ENCODE measurements at places on chromosomes 5 and 9. TPM values are rescaled to one million over a fixed set of nuclear protein-coding genes. Genes with fewer than 3 reads are reported as not detected.

Gene CYLC2
- not detected for total RNA-seq

GRCh38 chr9:78775696-78776295, 478.9 kb downstream of the PSAT1 start:
- H3K27ac ChIP-seq: no peak overlapping the region
- H3K27me3 ChIP-seq: no peaks in the 10 kb centered on the region
- H3K4me1 ChIP-seq: no peaks in the 10 kb centered on the region
- H3K4me3 ChIP-seq: no peak overlapping the region

Gene IL17B
- total RNA-seq: 0.44 TPM

- H3K27me3 ChIP-seq: no peaks in the 10 kb centered on the region
- no peak for DNase-seq
- H3K4me3 ChIP-seq: no peak overlapping the region
- H3K36me3 ChIP-seq: no peaks in the 10 kb centered on the region
- H3K4me1 ChIP-seq: peaks cover 9% of the 10 kb centered on the region
- no peak overlapping the region for H3K27ac ChIP-seq
Observed at GRCh38 chr5:133114933-133115310, 63.1 kb downstream of the HSPA4 start.

DNA sequence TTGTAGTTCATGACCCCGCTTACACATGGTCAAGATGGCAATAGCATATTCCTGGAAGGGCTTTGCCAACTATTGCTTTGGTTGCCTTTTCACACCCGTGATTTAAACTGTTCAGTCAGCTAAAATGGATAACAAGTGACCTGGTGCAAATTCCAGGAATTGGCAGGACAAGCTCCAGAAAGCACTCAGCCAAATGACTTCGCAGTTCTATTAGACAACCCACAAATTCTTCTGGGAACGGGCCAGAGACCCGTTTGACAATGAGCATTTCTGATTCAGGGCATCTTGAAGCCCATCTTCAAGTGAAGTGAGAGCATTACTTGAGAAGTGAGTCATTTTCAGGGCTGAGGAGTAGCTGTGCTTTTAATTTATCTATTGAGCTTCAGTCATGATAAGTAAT, 165.0 kb downstream of the DROSHA start:
- no peaks in the 10 kb centered on the region for H3K36me3 ChIP-seq
- no peaks in the 10 kb centered on the region for H3K27me3 ChIP-seq
- no peaks in the 10 kb centered on the region for H3K4me1 ChIP-seq
- no peak overlapping the region for H3K27ac ChIP-seq
- H3K4me3 ChIP-seq: no peak overlapping the region

GRCh38 chr5:528629-529511, 4.6 kb upstream of the SLC9A3 start:
- H3K27me3 ChIP-seq: peaks cover 98% of the 10 kb centered on the region
- no peak for DNase-seq
- H3K27ac ChIP-seq: no peak overlapping the region
- H3K4me1 ChIP-seq: no peaks in the 10 kb centered on the region

Measured in heart right ventricle (tissue), 16 donors.